ENCODE measurements at places on chromosomes 16 and 17.

GRCh38 chr16:75189638-75190245 is 17.2 kb downstream of the CTRB2 start:
- H3K27me3 ChIP-seq: no peaks in the 10 kb centered on the region
- no peak overlapping the region for H3K27ac ChIP-seq
- H3K4me1 ChIP-seq: no peaks in the 10 kb centered on the region
- H3K4me3 ChIP-seq: no peak overlapping the region
- no peaks in the 10 kb centered on the region for H3K36me3 ChIP-seq
- DNase-seq: no peak

GRCh38 chr16:24748242-24748641 is 18.8 kb downstream of the TNRC6A start:
- no peak overlapping the region for H3K27ac ChIP-seq
- no peaks in the 10 kb centered on the region for H3K27me3 ChIP-seq
- peaks cover 3% of the 10 kb centered on the region for H3K36me3 ChIP-seq
- H3K4me1 ChIP-seq: peaks cover 7% of the 10 kb centered on the region
- DNase-seq: no peak

GRCh38 chr17:34763728-34764665 is 184.6 kb downstream of the TMEM132E start:
- no peak overlapping the region for H3K4me3 ChIP-seq
- H3K36me3 ChIP-seq: no peaks in the 10 kb centered on the region
- peaks cover 62% of the 10 kb centered on the region for H3K27me3 ChIP-seq
- no peak overlapping the region for H3K27ac ChIP-seq
- no peak for DNase-seq

DNA sequence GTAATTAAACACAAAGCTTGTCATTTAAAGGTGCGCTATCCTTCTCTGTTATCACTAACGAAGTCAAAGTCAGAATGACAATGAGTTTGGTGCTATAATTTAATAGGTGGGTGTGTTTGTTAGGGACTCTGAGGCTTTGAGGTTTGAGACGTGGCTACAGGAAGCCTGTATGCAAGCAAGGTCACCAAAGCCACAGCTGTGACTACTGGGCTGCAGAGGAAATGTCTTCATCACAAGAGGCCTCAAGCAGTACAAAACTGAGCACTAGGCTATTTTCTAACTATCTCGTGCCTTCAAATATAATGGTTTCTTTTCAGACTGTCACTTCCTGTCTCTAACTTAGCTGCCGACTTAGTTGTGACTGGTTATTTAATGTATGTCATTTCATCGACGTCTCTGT is 141.2 kb downstream of the AATF start:
- no peak overlapping the region for H3K4me3 ChIP-seq
- H3K27me3 ChIP-seq: no peaks in the 10 kb centered on the region
- no peak for DNase-seq
- no peak overlapping the region for H3K27ac ChIP-seq
- peaks cover 39% of the 10 kb centered on the region for H3K36me3 ChIP-seq
- no peaks in the 10 kb centered on the region for H3K4me1 ChIP-seq

GRCh38 chr17:82127704-82128103 is 29.7 kb upstream of the FASN start:
- no peak overlapping the region for H3K27ac ChIP-seq
- no peaks in the 10 kb centered on the region for H3K27me3 ChIP-seq
- no peak for DNase-seq
- H3K4me3 ChIP-seq: no peak overlapping the region

Measured in HCT116 (cell line).